ENCODE measurements at places on chromosomes 3 and 15.
A peak's percentile ranks its signal among the peaks of the same experiment; 100 is the strongest.

- no peaks in the 10 kb centered on the region for H3K36me3 ChIP-seq
- H3K4me3 ChIP-seq = no peak overlapping the region
- no peak for DNase-seq
- H3K4me1 ChIP-seq = no peaks in the 10 kb centered on the region
Observed at GRCh38 chr3:8749316-8749715, 15.7 kb downstream of the CAV3 start.

GRCh38 chr15:39629371-39629770 is 48.5 kb downstream of the THBS1 start:
- H3K4me3 ChIP-seq = peak overlapping the region; percentile 74
- peak overlapping the region; percentile 98 for H3K27ac ChIP-seq
- H3K27me3 ChIP-seq = no peaks in the 10 kb centered on the region
- peaks cover 18% of the 10 kb centered on the region for H3K36me3 ChIP-seq
- peak; percentile 56 for DNase-seq

GRCh38 chr3:1823867-1824266 is 274.8 kb upstream of the CNTN4 start:
- H3K4me1 ChIP-seq = no peaks in the 10 kb centered on the region
- no peak overlapping the region for H3K27ac ChIP-seq
- no peaks in the 10 kb centered on the region for H3K36me3 ChIP-seq

GRCh38 chr15:34038023-34038870 is 757 bp downstream of the AVEN start:
- peak overlapping the region; percentile 90 for H3K27ac ChIP-seq
- H3K4me1 ChIP-seq = peaks cover 16% of the 10 kb centered on the region
- H3K36me3 ChIP-seq = peaks cover 3% of the 10 kb centered on the region

GRCh38 chr3:160941885-160942494 is 163.2 kb downstream of the B3GALNT1 start:
- peaks cover 4% of the 10 kb centered on the region for H3K4me1 ChIP-seq
- H3K36me3 ChIP-seq = no peaks in the 10 kb centered on the region
- DNase-seq = peak; percentile 65
- no peak overlapping the region for H3K4me3 ChIP-seq

DNA sequence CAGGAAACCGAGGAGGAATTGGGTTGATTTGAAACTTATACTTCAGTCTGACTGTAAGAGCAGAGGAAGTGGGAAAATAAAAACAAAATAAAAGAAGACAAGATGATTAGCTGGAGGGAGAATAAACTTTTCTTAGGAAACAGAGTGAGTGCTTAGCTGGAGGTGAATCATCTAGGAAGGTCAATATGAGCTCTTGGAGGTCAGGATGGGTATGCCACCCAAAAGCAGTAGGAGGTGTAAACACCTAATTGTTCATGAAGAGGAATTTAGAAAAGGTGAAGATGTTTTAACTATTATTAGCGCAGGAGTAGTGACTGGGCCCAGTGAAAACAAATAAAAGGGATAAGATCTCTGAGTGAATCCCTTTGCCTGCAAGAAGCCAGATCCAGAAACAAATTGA is 39.9 kb upstream of the ARL14 start:
- H3K27ac ChIP-seq = no peak overlapping the region
- H3K4me3 ChIP-seq = no peak overlapping the region
- no peaks in the 10 kb centered on the region for H3K36me3 ChIP-seq
- DNase-seq = no peak
- H3K4me1 ChIP-seq = no peaks in the 10 kb centered on the region

- H3K27ac ChIP-seq = peak overlapping the region; percentile 96
- H3K4me3 ChIP-seq = peak overlapping the region; percentile 82
- DNase-seq = peak; percentile 7
- H3K4me1 ChIP-seq = peaks cover 31% of the 10 kb centered on the region
- H3K27me3 ChIP-seq = no peaks in the 10 kb centered on the region
Observed at GRCh38 chr15:92807971-92808571, 92.1 kb upstream of the CHD2 start.

- no peaks in the 10 kb centered on the region for H3K36me3 ChIP-seq
- no peak overlapping the region for H3K4me3 ChIP-seq
- no peaks in the 10 kb centered on the region for H3K4me1 ChIP-seq
- DNase-seq = no peak
- no peaks in the 10 kb centered on the region for H3K27me3 ChIP-seq
Observed at GRCh38 chr3:168858327-168858726, 762.6 kb upstream of the GOLIM4 start.

GRCh38 chr15:85745023-85745422 is 49.7 kb downstream of the KLHL25 start:
- H3K4me1 ChIP-seq = peaks cover 11% of the 10 kb centered on the region
- no peak overlapping the region for H3K27ac ChIP-seq
- H3K4me3 ChIP-seq = no peak overlapping the region
- H3K27me3 ChIP-seq = no peaks in the 10 kb centered on the region

- no peak overlapping the region for H3K27ac ChIP-seq
- no peak for DNase-seq
- no peaks in the 10 kb centered on the region for H3K4me1 ChIP-seq
- H3K36me3 ChIP-seq = peaks cover 3% of the 10 kb centered on the region
- peaks cover 47% of the 10 kb centered on the region for H3K27me3 ChIP-seq
Observed at GRCh38 chr15:80777826-80778620, 1.1 kb upstream of the CEMIP start.
